ENCODE measurements at places on chromosomes 5 and 9.

- DNase-seq, result no peak
These were observed 51.9 kb downstream of the NIPAL4 start for GRCh38 chr5:157511651-157512644.

- DNase-seq, result no peak
These were observed 25.6 kb downstream of the PBX3 start for GRCh38 chr9:125772740-125773139.

- no peak for DNase-seq
These were observed 10.9 kb upstream of the LCN15 start for GRCh38 chr9:136775191-136775590.

DNA sequence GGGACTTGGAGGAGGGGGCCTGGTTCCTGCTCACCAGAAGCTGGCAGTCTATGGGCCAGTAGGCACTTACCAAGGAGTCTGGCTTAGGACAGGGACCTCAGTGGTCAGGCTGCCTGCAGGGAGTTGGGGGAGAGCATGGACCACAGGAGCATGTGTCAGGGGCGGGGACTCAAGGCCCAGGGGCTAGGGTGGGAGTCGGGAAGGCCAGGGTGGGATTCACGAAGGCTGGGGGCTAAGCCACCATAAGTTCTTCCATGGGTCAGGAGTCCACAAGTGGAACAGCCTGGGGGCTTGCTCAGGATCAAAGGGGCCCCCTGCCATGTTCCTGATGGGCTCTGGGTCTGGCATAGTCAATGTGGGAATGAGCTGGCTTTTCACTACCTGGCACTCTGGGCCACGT is 11.5 kb upstream of the SLC25A48 start:
- no peak for DNase-seq

- DNase-seq, result no peak
These were observed 244.3 kb downstream of the GADD45G start for GRCh38 chr9:89849096-89849495.

DNA sequence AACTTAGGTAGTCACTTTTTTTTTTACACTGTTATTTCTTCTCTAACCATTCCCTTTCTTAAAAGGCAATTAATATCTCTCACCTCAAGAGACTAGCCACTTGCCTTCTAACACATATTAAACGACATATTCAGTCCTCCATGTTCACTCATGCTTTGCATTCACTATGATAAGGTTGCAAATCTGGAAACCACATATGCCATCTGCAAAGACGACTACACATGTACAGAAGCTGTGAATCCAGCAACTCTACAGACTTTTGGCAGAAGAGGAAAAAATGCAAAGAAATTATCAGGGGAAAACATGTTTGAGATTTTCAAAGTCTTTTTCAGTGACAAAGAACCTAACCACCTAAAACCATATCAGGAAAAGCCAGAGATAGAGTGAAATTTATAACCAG is 112.1 kb downstream of the EPB41L4A start:
- DNase-seq, result no peak

GRCh38 chr5:39447059-39447458 is 22.3 kb upstream of the DAB2 start:
- no peak for DNase-seq

DNA sequence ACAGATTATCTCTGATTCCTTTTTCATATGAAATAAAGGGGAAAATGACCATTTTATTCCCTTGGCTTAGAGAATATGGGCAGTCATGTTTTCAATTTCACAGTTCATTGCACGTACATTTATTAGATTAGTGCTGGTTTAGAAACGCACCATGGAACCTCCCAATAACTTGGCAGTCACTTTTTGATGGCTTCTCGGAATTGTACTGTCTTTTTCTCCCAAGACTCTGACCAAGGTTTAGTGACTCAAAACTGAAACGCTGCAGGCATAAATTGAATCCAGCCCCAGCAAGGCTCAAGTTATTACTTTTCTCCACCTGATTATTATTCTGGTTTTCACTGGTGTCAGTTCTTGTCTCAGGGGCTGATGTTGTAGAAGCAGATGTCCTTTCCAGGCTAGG is 55.6 kb upstream of the EGFLAM start:
- DNase-seq, result no peak

DNA sequence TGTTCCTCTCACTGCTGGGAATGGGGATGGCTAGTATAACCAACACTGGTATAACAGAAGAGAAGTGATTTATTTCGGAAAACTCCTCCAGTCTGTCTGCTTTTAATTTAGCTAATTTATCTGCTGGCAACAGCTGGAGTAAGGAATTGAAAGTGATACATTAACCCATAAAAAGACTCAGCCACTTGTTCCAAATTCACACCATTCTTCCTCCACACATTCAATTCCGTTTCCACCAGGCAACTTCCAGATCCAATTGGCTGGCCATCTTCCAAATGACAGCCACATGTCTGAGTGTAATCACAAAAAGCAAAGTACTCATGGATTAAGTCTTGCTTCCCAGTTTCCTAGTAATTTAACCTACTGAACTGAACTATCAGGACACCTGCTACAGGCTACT is 77.1 kb upstream of the RETREG1 start:
- DNase-seq, result no peak

DNA sequence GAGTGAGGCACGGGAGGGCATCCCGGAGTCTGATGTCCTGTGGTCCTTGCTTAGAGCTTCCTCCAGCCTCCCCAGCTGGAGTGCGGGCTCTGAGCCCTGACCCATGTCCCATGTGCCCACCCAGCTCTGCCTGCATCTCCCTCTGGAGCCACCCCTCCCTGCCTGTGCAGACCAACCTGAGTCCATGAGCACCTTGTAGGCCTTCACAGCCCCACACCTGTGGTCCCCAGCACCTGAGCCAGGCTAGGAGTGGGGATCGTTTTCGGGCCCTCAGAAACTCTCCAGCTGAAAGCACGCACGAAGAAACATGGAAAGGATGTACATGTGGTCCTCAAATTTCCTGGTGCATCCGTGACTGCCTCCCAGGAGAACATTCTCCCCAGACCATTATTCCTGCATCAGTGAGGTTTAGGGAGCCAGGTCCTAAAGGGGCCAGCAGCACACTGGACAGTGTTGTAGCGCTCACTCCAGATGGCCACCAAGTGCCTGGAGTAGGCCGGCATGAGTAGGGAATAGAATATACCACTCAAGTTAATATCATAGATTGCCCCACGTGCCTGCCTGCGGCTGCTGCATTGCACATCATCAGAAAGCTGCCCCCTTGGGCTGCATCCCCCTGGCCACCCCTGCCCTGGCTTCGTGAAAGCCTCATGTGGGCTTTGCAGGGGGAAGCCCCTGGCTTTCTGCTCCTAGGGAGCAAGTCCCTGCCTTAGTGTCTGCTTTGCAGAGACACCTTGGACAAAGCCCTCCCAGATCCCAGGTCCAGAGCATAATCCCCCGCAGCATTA is 80.6 kb downstream of the WNK2 start:
- DNase-seq, result no peak

DNA sequence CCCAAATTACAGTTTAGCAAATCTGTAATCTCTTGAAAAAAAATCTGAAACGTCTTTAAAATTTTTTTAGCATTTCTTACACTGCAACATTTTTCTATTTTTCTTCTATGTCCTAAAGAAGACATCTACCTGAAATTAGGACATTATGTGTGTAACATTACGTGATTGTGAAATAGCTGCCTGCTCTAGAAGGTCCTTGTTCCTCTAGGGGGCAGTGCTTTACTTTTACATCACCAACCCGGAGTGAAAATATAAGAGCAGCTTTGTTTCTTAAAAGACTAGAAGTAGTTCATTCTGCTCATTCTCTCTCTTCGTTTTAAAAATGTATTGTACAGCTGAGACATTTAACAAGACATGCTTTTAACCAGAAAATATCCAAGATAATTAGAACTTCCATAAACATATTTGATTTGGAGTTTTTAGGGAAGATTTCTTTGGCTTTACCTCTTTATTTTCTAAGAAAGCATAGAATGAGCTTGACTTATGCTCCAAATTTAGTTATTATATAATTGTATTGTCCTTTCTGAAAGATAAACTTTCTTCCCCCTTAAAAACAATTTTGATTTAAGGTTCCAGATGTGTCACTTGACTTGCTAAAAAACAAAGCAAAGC is 48.1 kb upstream of the RIOK2 start:
- DNase-seq, result no peak

DNA sequence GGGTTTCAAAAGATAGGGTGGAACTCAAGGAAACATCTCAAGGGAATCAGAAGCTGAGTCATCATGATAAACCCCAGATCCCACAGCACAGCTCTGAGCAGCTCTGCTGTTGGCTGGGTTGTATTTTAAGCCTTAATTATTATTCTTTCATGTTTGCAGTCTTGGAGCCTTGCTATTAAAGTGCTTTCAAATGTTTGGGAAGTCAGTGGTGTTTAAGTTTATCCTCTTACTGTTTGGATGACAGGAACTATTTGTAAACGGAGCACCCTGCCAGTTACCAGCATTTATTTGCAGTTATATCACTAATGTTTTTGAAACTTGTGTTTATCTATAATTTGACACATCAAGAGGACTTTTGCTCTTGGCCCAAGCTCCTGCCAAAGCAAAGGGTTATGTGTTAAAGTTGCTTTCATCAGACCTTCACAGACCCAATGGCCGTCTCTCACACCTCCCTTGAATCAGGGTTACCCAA is 141.1 kb upstream of the SPDL1 start:
- DNase-seq, result no peak

GRCh38 chr5:93794954-93795353 is 53.6 kb upstream of the POU5F2 start:
- DNase-seq, result no peak

GRCh38 chr5:17929171-17929570 is 294.9 kb downstream of the TAF11L14 start:
- no peak for DNase-seq
